Effector memory CD4-positive, alpha-beta T cell (primary cell): ENCODE measurements at places on chromosomes 4 and X.

- no peak for DNase-seq
Measured at GRCh38 chr4:87720094-87720691, 70.1 kb downstream of the DMP1 start.

DNA sequence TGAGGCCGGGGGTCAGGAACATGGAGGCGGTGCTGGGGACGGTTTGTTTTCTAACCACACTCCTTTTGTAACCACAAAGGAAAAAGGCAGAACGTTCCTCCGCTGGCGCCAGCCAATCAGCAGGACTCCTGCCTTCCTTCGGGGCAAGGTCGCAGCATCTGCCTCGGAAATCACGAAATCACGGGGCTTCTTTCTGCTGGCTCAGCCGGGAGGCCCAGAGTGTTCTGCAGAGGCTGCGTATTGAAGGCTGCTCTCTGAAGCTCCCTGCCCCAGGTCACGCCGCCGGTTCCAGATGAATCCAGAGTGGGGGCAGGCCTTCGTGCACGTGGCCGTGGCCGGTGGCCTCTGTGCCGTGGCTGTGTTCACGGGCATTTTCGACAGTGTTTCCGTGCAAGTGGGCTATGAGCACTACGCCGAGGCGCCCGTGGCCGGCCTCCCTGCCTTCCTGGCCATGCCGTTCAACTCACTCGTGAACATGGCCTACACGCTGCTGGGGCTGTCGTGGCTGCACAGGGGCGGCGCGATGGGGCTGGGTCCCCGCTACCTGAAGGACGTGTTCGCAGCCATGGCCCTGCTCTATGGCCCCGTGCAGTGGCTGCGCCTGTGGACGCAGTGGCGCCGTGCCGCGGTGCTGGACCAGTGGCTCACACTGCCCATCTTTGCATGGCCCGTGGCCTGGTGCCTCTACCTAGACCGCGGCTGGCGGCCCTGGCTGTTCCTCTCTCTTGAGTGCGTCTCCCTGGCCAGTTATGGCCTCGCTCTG, 9.4 kb downstream of the TMEM187 start:
- peak; percentile 56 for DNase-seq

DNA sequence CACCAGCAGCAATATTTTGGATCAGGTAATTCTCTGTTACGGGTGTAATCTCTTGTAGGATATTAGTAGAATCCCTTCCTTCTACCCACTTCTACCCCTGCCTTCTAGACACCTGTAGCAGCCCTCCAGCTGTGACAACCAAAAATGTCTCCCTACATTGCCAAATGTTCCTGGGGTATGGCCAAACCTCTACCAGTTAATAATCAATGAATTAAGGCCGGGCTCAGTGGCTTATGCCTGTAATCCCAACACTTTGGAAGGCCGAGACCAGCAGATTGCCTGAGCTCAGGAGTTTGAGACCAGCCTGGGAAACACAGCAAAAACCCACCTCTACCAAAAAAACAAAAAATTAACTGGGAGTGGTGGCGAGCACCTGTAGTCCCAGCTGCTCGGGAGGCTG, 9.9 kb downstream of the MAML3 start:
- DNase-seq: no peak

GRCh38 chr4:181529537-181529936, 713.7 kb upstream of the TENM3 start:
- no peak for DNase-seq

DNA sequence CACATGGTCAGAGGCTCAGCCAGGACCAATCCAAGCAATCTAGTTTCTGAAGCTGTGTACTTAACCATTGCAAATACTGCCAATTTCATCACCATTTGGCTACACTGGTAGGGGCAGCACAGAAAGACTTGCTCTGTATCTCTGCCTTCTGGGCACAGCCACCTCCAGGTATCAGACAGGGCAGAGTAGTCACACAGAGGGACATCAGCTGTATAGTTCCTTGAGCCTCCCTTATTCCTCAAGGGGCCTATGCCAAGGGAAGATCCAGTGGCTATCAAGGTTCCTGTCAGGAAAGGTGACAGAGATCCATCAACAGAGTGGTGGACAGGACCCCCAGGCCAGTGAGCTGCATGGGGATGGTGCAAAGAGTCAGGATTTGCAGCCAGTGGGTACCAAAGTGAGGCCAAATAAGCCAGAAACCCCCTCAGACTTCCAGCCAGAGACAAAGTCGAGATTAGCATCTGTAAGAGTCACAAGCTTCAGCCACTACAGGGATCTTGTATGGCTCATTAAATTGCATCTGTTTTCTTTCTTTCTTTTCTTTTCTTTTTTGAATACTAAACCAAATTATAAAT, 381.6 kb upstream of the CPEB2 start:
- DNase-seq: no peak

DNA sequence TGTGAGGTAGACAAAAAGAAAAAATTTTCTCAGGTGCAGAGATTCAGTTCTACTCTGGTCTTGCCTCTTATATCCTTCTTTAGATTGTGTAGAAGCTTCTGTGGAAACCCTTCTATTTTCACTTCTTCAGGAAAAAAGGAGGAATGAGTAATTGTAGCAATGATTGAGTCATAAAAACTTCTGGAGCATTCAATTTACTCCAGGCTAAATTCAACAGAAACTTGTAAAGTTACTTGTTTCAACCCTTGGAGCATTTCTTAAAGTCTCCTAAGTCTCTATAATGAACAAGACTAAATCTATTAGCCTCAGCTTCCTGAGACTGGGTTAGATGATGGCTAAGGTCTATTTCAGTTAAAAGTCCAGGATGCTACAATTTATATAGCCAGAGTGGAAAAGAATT, 29.9 kb downstream of the BOD1L1 start:
- no peak for DNase-seq

- no peak for DNase-seq
Measured at GRCh38 chr4:17562157-17562556, 14.8 kb upstream of the LAP3 start.

- DNase-seq: no peak
Measured at GRCh38 chr4:185700048-185700447, 111.9 kb downstream of the SORBS2 start.

- DNase-seq: no peak
Measured at GRCh38 chr4:122691988-122692387, 40.5 kb upstream of the BBS12 start.

DNA sequence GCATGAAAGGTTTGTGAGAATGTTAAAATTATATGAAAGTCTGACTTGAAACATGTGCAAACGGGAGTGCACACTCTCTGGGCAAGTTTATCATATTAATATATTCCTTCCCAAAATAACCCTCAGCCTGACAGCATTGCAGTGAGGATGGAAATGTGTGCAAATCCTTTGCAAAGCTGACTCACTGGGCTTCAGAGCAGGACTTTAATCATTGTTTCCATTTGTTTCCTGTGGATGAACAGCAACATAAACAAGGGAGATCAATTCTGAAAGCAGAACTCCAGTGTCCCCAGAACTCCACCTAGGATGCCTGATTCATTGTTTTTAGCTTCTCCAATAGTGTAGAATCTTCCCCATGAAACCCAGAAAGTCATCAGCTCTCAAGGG, 32.9 kb downstream of the SLC2A9 start:
- no peak for DNase-seq

DNA sequence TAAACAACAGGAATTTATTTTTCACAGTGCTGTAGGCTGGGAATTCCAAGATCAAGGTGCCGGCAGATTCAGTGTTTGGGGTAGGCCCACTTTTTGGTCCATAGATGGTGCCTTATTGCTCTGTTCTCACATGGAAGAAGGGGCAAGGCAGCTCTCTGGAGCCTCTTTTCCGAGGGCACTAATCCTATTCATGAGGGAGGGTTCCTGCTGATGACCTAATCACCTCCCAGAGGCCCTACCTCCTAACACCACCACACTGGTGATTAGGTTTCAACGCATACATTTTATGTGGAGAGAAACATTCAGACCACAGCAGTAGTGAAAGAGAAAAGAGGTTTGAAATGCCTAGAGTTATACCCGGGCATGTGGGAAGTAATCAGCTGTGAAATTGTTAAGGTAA, 1.4 kb upstream of the POLA1 start:
- no peak for DNase-seq

GRCh38 chr4:121690001-121690400, 6.8 kb downstream of the ANXA5 start:
- no peak for DNase-seq

- DNase-seq: no peak
Measured at GRCh38 chr4:122787940-122788339, 38.7 kb upstream of the FGF2 start.

- DNase-seq: no peak
Measured at GRCh38 chr4:38782452-38783108, at the start of gene TLR10. Gene TLR10, minus strand, starts transcription at chr4:38782990. Its CDS starts 7,400 bp downstream, at chr4:38775590.

- DNase-seq: no peak
Measured at GRCh38 chr4:81494031-81494431, 22.3 kb upstream of the RASGEF1B start.

DNA sequence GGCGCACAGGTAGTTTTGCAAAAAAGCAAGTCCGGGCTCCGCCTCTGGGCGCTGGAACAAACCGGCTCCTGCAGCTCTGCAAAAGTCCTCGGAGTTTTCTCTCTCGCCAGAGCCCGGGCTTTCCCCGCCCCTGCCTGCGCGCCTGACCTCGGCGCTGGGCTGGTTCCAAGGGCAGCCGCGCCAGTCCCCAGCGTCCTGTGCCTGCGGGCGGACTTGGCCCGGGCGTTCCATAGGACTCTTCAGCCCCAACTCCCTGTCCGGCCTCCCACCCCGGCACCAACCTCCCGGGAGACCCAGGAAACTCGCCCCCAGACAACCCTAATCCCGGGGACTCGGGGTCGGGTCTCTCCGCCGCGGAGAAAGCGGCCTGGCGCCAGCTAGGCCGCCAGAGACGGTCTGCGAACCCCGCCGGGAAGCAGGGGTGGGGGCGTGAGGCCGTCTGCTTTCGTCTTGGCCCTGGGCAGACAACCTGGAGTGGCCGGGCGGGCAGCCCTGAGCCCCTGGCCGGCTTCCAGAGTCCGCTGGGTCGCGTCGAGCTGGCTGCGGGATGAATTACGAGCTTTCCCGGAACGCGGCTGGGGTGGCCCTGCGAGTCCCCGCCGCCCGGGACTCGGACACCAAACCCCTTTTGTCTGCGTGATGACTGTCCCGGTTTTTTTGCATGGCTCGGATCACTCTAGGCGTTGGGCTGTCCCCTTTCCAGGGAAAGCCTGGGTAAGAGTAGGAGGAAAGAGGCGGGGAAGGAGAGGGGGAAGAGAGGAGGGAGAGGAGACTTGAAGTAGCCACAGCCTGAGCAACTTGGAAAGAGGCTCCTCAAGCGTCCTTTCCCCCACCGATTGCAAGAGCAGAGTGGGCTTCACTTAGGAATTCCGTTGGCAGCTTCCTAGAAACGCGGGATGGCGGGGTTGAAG, 916 bp downstream of the MXRA5 start:
- DNase-seq: no peak

GRCh38 chr4:62670514-62670913, 1470.4 kb downstream of the ADGRL3 start:
- no peak for DNase-seq

- DNase-seq: no peak
Measured at GRCh38 chrX:136585262-136585661, 53.2 kb downstream of the VGLL1 start.

GRCh38 chr4:79442422-79442821, 34.4 kb upstream of the GK2 start:
- no peak for DNase-seq

DNA sequence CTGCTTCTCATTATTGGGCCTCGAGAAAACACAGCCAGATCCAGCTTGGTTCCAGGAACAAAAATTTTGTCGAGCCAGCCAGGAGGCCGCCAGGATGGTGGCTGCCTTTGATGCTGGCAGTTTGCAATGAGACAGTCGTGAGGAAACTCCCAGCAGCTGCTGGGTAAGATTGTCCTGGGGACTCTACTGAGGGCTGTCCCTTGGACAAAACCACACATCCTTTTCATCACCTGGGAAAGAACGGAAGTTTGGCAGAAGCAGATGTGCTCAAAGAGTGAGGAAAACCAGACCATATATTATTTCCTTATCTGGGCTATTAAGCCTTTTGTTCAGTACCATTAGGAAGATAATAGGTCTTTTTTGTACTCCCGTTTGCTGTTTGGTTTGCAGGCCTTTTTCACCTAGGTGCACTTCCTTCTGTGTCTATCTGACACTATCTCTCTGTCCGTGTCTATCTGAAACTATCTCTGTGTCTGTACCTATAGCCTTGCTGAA, 13.4 kb upstream of the PAPSS1 start:
- no peak for DNase-seq

- DNase-seq: no peak
Measured at GRCh38 chr4:1116838-1117237, 3.5 kb upstream of the RNF212 start.

GRCh38 chr4:150960079-150960478, 55.0 kb downstream of the LRBA start:
- no peak for DNase-seq

- DNase-seq: no peak
Measured at GRCh38 chr4:81601358-81601694, 129.6 kb upstream of the RASGEF1B start.

- DNase-seq: no peak
Measured at GRCh38 chr4:186651181-186651603, 72.5 kb downstream of the FAT1 start.

- no peak for DNase-seq
Measured at GRCh38 chr4:185143601-185143969, 519 bp downstream of the SLC25A4 start.

- DNase-seq: no peak
Measured at GRCh38 chrX:151977009-151977408, 2.5 kb upstream of the GABRE start.

GRCh38 chr4:94453391-94453963, 1.7 kb downstream of the PDLIM5 start:
- DNase-seq: no peak

DNA sequence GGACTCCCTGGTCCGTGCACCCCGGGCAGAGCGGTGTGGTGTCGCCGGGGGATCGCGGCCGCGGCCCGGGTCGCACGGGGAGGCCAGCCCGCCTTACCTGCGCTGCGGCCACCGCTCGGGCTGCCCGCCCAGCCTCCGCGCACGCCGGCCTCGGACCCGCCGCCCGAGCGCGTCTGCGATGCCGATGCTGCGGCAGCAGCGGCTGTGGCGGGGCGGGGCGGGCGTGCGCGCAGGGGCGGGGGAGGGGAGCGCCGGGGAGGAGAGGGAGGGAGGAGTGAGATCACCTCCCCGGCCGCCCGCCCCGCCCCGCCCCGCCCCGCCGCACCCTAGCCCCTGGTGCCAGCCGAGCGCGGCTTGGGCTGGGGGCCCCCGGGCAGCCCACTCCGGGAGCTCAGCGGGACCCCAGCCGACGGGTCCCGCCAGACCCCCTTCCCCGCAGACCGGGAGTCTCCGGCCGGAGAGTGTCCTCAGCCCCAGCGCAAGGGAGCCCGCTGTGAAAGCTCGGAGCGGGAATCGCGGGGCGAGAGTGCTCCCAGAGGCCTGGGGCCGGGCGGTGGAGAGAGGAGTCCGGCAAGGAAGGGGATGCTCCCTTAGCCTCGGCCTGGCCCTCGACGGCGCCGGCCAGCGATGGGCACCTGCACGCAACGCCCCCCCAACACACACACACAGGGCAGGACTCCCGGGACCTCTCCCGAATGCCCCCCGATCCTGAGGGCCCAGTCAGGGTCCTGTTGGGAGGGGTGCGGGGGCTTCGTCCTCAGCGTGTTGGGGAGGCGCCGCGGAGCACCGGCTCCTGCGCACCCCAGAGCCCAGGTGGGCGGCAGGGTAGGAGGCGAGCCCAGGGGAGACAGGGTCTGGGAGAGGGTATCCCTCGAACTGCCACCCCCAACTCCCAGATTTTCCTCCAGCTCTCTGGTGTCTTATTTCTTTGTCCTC, at the start of gene L1CAM:
Gene L1CAM (minus strand): TSS at position 206 of the 936 bp plus-strand sequence. CDS start 10,337 bp downstream, outside the sequence.
- no peak for DNase-seq

- DNase-seq: no peak
Measured at GRCh38 chrX:49041744-49042580, 1.2 kb downstream of the TFE3 start.
